Left hindlimb (tissue), 1 donor: ENCODE measurements at places on chromosomes 4 and X.

GRCh38 chr4:3386526-3386925 is 55.2 kb upstream of the HGFAC start:
- DNase-seq: no peak

DNA sequence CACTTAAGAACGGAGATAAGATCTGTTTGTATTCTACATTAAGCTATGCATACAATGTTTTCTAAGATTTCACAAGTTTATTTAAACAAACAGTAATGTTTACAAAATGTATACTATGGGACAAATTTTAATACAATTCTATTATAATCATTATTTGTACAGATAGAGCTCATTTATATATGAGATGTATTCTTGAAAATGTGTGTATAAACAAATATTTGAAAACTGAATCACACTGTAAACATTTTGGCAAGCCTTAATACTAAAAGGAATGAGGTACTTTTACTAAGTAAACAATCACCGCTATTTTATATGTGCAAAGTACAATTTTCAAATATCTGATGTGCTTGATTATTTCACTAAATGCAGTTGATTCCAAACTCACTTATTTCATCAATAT is 119.2 kb upstream of the MAB21L2 start:
- no peak for DNase-seq

DNA sequence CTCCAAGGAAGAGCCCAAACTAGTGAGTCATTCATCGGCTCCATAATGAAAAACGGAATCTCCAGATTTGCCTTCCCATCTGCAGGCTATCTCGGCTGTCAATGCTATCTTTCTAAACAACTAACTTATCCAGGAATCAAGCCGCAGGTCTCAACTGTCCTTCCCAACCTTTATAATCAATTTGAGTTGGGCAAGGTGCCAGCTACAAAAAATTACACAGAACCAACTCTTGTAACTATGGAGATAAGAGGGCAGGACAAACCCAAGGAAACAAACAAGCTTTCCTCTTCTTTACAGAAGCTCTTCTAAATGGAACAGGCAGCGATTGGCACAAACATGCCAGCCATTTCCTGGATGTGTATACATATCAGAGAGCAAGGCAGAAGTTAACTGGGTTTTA is 61.2 kb upstream of the RAI2 start:
- DNase-seq: no peak

DNA sequence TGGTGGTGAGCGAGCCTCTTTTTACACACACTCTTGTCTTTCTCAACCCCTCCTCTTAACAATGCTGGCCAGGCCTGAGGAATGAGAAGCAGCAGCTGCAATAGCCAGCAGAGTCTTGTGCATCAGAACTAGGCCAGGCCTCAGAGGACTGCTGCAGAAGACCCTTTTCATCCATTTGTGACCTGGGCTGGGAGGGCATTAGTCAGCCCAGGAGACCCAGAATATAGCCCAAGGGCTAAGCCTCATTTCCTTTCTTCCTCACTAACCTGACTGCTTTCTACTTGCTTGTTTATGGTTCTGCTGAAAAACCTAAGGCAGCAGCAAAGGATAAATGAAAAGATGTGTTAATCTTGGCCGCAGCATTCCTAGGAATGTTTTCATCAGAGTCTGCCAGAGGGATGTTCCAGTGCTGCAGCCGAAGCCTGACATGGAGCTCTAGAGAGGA is 254.7 kb upstream of the AR start:
- DNase-seq: peak; percentile 31

- peak; percentile 46 for DNase-seq
Observed at GRCh38 chr4:112348488-112349158, 51.5 kb downstream of the ALPK1 start.

DNA sequence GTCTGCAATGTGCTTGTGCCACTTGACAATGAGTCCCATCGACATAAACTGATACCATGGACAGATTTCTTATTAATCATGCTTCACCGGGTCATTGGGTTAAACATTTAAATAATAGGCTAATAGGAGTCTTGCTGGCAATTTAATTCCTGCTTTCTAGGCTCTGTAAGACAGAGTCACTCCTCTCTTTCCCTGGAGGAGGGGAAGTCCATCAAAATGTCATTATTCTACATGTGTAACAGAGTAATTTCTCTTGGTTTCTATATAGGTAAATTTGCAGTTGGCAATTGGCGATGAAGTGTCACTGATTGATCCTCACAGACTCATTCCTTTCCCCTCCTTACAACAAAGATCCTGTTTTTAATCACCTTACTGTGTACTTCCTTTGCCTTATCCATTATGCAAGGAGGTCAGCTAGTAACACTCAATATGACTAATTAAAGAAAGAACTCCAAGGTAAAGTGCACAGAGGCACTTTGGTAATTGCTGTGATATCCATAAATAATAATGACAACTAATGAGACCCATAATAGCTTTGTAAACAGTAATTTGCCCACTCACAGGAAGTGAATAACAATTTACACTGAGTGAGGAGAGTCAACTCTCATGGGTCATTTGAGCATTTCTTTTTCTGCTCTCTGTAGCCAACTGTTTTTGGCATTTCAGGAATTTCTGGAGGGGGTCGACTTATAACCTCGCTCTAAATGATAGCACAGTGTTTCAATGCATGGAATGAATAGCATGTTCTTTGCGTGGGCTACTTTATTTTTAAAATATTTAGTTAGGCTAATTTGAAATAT is 184.0 kb downstream of the UGT8 start:
- no peak for DNase-seq
